ENCODE measurements at places on chromosomes 6 and 20.

DNA sequence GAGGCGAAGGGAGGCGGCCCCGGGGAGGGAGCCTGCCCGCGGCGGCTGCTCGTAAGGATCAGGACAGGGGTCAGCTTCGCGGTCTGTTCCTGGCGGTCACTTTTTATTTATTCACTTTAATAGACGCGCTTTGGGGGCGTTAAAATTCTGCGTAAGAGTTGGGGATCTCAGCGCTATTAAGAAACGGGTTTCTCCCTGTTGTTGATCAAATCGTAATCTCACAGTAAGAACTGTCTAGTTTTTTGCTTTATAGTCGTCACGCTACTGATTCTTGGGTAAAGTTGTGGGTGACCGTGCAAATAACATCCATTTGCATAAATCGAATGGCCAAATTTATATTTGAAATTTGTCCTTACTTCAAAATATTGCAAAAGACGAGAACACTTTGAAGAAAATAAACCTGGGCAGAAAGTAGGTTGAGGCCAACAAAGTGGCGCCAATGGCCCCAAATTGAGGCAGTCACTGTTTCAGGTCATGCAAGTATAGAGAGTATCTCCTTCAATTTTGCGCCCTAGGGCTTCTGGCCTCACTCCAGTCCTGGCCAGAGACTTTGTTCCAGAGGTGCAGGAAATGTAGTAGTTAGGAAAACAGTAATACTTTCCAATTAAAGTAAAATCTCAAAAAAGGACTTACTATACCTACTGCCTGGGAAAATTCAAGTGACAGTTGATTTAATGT lies 963 bp upstream of the RMND1 start:
- peak; percentile 24 for DNase-seq

- DNase-seq = no peak
Measured at GRCh38 chr6:109436041-109436440, 4.4 kb downstream of the PPIL6 start.

DNA sequence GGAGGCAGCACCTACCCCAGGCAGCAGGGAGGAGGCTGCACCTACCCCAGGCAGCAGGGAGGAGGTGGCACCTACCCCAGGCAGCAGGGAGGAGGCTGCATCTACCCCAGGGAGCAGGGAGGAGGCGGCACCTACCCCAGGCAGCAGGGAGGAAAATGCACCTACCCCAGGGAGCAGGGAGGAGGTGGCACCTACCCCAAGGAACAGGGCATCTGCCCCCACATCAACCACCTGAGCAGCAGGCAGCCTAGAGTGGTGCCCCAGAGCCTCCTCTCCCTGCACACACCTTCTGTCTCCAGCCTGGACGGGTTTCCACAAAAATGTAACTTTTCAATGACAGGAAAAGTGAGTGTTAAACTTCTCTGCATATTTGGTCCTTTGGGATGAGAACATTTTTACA lies 10.2 kb downstream of the KCNQ2 start:
- DNase-seq = no peak

GRCh38 chr6:33820784-33821520 lies 17.1 kb upstream of the MLN start:
- no peak for DNase-seq

- DNase-seq = no peak
Measured at GRCh38 chr6:101806241-101806640, 412.7 kb downstream of the GRIK2 start.

GRCh38 chr6:46959419-46959818 lies 37.7 kb upstream of the ADGRF5 start:
- DNase-seq = no peak

All from NCI-H1105 treated with DMSO at 0.1 percent for 48 hours (cell line).